ENCODE measurements at places on chromosomes 7 and 10.

DNA sequence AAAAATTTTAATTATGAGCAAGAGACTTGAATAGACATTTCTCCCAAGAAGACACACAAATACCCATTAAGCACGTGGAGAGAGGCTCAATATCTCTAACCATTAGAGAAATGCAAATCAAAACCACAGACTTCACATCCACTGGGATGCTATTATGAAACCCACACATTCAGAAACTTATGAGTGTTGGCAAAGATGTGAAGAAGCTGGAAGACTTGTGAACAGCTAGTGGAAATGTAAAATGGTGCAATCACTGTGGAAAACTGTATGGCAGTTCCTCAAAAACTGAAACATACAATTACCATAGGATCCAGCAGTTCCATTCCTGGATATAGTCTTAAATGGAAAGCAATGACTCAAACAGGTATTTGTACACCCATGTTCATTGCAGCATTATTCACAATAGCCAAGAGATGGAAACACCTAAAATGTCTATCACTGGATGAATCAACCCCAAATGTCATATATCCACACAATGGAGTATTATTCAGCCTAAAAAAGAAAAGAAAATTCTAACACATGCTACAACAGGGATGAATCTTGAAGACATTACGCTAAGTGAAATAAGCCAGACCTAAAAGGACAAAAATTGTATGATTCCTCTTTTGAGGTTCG is 53.5 kb upstream of the FRMD4A start:
- DNase-seq = no peak

DNA sequence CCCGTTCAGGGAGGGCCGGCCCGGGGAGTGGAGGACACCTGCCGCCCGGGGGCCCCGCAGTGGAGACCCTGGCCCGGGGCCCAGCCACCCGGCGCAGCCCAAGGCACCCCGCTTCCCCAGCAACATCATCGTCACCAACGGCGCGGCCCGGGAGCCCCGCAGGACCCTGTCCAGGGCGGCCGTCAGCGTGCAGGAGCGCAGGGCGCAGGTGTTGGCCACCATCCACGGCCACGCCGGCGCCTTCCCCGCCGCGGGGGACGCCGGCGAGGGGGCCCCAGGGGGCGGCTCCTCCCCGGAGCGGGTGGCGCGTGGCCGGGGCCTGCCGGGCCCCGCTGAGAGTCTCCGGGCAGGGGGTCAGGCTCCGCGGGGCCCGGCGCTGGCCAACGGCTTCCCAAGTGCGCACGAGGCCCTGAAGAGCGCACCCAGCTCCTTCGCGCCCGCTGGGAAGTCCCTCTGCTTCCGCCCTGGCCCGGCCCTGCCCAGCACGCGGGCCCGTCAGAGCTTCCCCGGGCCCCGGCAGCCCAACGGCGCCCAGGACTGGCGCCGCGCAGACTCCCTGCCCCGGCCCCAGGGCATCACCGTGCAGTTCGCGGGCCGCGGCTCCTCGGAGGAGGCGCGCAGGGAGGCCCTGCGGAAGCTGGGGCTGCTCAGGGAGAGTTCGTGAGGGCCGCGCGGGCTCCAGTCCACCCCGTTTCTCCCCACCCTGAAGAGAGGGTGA is 46.7 kb downstream of the PROSER2 start:
- DNase-seq = no peak

- DNase-seq = no peak
Measured at GRCh38 chr10:99562631-99563030, 29.9 kb downstream of the NKX2-3 start.

DNA sequence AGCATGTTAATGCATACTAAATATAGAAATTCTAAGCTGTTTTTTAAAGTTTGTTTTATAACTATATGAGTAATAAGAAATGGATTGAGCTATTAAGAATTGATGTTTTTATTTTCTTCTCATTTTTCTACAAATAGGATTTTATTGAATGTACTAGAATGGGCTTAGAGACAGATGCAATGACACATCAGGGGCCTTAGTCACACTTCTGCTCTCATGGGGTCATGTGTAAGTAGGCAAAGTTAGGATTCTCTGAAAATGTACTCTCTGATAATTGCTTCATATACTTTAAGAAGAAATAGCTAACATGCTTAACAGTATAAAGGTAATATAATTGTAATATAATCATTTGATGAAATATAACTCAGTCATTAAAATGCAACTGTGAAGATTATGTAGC is 154.6 kb downstream of the ZNF438 start:
- DNase-seq = no peak

DNA sequence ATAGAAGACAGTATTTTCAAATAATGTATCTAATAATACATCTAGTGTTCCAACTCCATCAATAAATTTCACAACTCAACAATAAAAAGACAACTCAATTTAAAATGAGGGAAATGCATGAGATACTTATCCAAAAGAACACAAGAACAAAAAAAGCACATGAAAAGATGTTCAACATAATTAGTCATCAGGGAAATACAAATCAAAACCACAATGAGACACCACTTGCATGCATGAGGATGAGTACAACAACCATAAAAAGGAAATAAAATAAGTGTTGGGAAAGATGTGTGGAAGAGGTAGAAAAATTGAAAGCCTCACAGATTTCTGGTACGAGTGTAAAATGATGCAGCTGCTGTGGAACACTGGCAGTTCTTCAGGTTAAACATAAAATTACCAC is 111.6 kb upstream of the PTPRZ1 start:
- DNase-seq = no peak

DNA sequence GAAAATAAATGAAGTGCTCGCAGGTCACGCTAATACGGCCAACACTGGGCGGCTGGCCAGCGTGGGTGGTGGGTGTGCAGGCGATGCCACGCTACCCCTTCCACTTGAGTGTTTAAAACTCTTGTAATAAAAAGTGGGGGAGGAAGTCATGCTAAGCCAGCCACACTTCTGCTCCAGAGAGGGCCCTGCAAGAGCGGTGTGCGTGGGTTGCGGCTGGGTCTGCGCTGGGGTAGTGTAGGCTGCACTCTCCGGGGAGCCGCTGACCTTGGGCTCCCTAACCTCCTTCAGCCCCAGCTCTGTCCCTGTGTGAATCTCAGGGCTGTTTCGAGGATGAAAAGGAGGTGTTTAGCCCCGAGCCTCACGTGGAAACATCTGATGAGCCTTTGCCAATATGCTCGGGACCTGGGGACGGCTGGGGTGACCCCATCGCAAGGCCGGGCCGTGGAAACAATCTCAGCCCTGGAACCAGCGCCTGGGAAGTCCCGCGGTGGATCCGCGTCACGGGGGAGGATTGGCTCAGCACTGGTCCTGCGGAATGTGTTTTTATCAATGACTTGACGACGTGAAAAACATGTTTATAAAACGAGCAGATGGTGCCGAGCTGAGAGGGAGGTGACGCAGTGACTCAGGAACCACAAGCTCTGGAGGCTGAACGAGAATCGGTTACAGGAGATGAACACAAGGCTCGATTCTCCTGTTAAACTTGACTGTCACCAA is 278.5 kb downstream of the DNAJB6 start:
- DNase-seq = peak; percentile 45
